Progenitor cell of endocrine pancreas (in vitro differentiated cells): ENCODE measurements at places on chromosomes 3 and 15.

DNA sequence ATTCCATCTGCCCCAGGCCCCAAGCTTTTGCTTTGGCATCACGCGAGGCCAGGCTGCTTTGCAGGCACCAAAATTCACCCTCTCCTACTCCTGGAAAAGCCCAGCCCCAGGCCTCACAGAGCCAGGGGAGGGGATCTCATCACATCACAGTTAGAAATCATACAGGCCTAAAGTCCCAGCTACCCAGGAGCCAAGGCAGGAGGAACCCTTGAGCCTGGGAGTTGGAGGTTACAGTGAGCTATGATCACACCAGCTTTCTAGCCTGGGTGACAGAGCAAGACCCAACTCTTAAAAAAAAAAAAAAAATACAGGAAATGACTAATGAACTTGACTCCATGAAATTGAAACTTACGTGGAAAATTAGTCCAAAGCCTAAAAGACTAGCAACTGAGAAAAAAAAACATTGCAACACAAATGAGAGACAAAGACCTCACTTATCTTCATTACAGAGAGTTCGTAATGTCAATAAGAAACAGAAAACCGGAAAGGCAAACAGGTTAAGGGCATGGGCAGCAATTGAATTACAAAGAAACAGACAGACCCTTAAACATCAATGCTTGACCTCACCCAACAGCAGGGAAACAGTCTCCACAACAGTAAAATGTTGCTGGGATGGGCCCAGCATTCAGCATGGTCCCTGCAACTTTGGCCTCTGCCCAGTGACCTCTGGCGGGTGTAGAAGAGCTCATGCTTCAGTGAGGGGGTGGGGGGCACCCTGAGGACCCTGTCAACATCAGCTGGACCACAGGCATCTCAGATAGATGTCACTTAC, 151.5 kb downstream of the LRRK1 start:
- peaks cover 10% of the 10 kb centered on the region for H3K27me3 ChIP-seq
- H3K27ac ChIP-seq = no peak overlapping the region
- H3K4me1 ChIP-seq = peaks cover 25% of the 10 kb centered on the region
- DNase-seq = no peak
- H3K4me3 ChIP-seq = no peak overlapping the region

DNA sequence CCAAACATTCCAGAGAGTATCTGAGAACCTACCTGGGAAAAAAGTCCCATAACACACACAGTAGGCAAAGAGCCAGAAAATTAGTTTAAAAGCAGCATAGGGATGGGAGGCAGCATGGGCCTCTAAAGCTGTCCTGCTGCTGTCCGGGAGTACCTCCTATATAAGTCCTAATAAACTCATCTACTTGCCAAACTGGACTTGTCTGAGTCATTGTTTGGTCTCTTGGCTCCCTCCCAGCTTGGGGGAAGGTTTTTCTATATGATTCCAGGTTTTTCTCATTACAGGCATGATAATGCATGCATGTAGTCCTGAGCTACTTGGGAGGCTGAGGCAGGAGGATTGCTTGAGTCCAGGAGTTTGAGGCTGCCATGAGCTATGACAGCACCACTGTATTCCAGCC, 17.5 kb upstream of the HACD2 start:
- H3K4me1 ChIP-seq = peaks cover 32% of the 10 kb centered on the region
- peaks cover 5% of the 10 kb centered on the region for H3K36me3 ChIP-seq

GRCh38 chr3:145767909-145768308, 393.1 kb downstream of the PLOD2 start:
- no peaks in the 10 kb centered on the region for H3K36me3 ChIP-seq
- no peak for DNase-seq
- H3K4me1 ChIP-seq = peaks cover 5% of the 10 kb centered on the region
- no peaks in the 10 kb centered on the region for H3K27me3 ChIP-seq
- no peak overlapping the region for H3K4me3 ChIP-seq

DNA sequence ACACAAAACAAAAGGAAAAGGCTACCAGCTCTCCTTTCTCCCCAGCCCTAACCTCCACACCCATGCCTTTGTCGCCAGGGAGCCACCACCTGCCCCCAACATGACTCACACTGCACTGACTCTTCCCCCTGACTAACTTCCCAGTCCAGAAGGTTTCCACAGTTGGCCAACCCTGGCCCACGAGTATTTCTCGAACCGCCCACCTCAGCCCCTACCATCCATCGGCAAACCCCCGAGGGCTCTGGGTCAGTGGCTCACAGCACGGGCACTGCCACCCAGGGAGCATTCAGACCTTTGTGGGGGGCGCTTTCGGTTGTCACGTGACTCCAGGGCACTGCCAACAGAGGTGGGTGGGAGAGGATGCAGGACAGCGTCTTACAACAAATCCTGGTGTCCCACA, 152.3 kb downstream of the LRRC28 start:
- H3K27me3 ChIP-seq = peaks cover 5% of the 10 kb centered on the region
- H3K4me1 ChIP-seq = peaks cover 4% of the 10 kb centered on the region
- no peaks in the 10 kb centered on the region for H3K36me3 ChIP-seq
- H3K27ac ChIP-seq = no peak overlapping the region
- H3K4me3 ChIP-seq = no peak overlapping the region

GRCh38 chr15:88645171-88646087, 6.6 kb downstream of the ISG20 start:
- no peak for DNase-seq
- H3K36me3 ChIP-seq = no peaks in the 10 kb centered on the region
- H3K27me3 ChIP-seq = no peaks in the 10 kb centered on the region
- H3K27ac ChIP-seq = no peak overlapping the region
